NCI-H1048 (cell line): ENCODE measurements at places on chromosomes 3 and 15.

DNA sequence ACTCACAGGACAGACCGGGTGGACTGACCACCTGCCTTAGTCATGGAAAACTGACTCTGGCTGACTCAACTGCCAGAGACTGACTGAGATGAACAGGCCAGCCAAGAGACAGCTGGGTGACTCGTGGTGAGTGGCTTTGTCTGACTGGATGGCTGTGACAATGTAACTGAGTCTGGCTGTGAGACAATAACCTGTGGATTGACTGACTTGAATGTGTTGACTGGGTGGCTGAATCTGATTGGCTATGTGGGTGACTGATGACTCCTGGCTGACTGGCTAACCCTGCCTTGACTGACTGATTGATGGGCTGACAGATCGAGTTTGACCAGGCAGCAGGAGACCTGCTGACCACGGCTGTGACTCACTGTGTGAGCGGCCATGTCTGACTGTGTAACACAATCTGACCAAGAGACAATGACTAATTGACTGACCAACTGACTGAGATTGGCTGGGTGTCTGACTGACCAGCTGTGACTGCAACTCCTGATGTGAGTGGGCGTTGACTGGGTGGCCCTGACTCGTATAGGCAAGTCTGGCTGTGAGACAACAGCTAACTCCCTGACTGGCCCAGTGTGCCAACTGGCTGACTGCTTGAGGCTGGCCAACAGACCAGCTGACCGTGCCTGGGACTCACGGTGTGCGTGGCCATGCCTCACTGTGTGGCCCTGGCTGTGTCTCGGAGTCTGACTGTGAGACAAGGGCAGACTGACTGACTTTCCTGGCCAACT lies 509.1 kb downstream of the SHQ1 start:
- DNase-seq, result no peak

DNA sequence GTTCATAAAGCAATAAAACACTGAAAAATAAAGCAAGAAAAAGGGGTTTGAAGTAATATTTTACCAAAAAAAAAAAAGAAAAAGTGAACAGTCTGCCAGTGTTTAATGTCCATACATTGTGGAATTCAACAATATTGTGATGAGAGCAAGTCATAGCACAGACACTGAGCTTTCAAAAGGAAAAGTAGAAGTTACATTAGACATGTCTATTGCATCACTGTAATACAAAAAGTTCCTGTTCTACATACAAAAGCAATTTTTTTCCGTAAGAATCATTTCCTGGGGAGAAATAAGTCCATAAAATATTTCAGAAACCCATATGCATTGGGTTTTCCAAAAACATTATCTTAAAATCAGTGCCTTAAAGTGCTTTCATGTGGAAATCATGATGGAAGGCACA lies 11.8 kb upstream of the HDC start:
- DNase-seq, result no peak

DNA sequence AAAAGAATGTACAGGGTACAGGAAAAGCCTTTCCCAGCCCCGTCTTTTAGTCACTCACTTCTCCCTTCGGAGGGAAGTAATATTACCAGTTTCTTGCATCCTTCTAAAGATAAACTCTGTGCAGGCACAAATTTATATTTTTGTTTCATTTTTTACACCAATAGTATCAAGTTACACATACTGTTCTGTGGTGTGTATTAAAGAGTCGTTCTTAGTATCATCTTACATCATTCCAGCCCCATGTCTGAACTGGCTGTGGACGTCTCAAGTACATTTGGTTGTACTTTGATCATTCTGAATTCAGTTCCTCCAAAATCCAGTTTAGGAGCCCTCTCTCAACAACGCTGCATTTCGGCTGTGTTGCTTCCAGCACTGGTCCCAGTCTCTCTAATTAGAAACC lies 68.7 kb downstream of the LMLN start:
- no peak for DNase-seq

DNA sequence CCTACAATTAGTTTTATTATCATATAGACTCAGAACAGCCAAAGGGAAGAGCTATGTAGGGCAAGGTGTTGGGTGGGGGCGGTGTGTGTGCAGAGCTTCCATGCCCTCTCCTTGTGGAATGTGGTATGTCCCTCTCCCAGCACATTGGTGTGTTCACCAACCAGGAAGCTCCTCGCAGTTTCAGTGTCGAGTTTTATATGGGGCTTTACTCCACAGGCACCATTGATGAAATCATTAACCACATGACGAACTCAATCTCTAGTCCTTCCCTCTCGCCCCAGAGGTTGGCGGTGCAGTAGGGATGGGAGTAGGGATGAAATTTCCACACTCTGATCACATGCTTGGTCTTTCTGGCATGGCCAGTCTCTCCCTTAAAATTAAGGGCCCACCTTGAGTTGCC lies 13.6 kb upstream of the SRP14 start:
- no peak for DNase-seq

GRCh38 chr3:57411715-57412114 lies 119.2 kb upstream of the ASB14 start:
- no peak for DNase-seq

- DNase-seq, result no peak
Measured at GRCh38 chr15:78768531-78769408, 42.5 kb downstream of the ADAMTS7 start.

DNA sequence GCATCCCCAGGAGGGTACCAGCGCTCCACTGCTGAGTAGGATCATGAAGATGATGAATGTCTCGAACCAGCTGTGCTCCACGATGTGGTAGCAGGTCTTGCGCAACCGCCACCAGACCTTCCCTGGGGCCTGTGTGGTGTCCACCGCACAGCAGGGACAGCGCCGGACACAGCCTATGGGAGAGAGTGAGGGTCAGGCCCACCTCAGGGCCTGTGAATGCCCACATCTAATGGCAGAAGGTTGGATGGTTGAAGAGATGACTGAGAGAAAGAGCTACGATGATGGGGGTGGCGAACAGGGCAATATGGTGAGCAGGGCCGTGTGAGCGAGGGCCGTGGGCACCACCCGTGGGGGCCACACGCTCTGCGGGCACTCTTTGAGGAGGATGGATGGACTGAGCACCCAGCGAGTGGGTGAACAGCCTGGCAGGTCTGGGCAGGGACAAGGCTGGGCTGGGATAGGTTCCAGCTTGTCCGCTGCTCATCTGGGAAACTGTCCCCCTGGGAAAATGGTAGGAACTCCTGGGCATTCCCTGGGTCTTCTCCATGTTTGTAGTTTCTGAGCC lies 74.1 kb downstream of the SCN5A start:
- no peak for DNase-seq

DNA sequence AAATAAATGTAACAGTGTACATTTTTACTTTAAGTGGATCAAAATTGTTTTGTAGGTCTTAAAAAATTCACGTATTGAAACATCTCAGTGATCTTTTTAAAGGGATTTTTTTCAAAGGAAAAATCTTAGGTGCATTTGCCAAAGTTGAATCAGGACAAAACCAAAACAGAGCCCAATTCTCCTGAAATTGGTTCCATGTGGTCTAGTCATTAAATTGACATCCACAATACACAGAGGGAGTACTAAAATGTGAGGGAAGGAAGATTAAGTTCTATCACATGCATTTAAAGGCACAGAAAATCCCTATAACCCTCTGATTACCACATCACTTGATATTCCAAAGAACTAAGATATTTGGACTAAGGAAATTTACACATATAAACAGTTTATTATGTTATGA lies 39.3 kb upstream of the HDC start:
- no peak for DNase-seq

- DNase-seq, result no peak
Measured at GRCh38 chr3:11199902-11200845, 45.9 kb downstream of the HRH1 start.

GRCh38 chr3:113211330-113212149 lies at the start of gene BOC:
Gene BOC, plus strand, starts transcription at chr3:113211557. Its CDS starts 38,246 bp downstream, at chr3:113249803.
- no peak for DNase-seq

- DNase-seq, result no peak
Measured at GRCh38 chr3:126551121-126551838, 7.5 kb downstream of the C3orf22 start.
